Esophagus squamous epithelium (tissue), 5 donors: ENCODE measurements at places on chromosomes 16 and 17.

DNA sequence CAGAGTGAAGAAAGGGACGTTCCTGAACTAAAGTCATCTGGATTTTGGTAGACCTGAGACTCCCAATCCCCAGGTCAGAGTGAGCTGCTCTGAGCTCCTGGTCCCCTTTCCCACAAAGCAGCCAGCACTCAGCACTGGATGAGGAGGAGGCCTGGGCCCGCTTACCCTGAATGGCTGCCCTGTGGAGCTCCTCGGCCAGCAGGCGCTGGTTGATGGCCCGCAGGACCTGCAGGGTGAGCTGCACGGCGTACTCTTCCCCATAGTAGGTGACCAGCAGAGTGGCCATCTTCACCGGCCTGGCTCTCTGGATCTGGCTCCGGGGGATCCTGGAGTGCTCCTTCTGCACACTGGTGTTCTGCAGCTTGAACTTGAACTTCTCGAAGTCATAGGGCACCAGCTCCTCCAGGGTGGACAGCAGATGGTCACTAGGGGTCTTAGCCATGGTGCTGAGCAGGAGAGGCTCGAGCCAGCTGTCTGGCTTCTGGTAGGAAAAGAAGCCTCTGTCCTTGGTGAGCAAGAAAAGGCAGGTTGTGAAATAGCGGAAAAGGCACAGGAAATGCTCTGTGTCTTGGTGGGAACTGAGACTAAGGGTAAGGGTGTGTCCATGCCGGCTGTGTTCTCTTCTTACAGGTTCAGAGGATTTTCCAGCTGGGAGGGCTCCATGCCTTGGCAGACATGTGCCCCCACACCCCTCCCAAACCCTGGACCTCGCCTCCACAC, at the start of gene MEFV:
Gene MEFV, minus strand, starts transcription at position 488 of the 720 bp plus-strand sequence. Its CDS starts 46 bp downstream, at position 442.
- DNase-seq = no peak

DNA sequence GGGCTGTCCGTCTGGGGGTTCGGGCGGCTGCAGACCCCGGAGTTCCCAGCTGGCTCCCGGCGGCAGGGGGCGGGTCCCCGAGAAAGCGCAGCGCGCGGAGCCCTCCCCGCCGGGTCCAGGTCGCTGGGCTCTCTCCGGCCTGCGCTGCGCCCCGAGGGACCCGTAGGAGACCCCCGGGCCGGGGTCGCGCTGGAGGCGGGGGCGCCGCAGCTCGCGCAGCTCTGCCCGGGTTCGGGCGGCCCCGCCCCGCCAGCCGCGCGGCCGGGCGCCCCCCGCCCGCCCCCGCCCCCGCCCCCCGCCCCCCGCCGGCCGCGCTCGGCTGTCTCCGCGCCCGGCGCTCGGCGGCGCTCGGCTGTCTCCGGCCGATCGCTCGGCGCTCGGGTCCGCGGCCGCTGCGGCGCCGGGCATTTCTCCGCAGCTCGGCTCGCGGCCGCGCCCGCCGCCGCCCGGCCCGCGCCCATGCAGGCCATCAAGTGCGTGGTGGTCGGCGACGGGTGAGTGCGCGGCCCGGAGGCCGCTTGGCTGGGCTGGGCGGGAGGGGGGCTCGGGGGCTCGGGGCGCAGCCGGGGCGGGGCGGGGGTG, at the start of gene RAC3:
Gene RAC3, plus strand, starts transcription at position 376 of the 582 bp plus-strand sequence. Its CDS starts 84 bp downstream, at position 460.
- DNase-seq = no peak

- DNase-seq = no peak
Measured at GRCh38 chr17:7404737-7405349, 946 bp upstream of the TMEM256 start.

DNA sequence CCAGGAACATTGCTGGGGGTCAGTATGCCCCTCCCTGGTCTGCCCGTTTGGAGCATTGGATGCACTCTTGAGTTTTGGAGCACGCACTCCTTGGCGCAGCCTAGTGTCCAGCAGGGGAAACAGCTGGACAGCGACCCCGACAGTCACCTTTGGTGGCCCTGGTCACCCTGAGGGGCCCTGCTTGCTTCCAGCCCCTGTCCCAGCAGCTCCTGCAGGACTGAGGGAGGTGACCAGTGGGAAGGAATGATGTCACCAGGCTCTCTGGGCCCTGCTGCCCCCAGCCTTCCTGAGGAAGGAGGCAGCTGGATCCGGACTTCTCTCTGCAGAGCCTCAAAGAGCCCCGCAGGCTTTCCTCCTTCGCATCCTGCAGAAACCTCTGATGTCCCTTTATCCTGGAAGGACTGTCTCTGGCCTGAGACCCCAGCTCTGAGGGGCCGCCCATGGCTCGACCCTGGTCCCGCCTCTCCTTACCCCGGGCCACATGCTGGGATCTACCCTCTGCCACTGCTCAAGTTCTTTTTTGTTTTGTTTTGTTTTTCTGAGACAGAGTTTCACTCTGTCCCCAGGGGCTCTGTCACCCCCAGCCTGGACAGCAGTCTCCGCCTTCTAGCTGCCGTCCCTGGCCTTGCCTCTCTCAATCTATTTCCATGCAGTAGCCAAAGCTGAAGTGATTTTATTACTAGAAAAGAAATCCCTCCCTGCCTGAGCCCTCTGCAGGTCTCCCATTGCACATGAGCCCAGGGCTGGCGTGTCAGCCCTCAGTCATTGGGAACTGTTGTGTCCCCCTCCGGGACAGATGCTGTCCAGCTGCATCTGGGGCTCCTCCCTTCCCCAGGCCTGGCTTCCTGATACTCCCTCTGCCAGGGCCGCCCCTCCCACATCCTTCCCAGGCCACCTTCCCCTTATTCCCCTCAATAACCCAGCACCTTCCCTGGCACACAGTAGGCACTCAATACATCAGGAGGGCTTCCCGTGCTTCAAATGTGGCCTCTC, 11.6 kb downstream of the ZSCAN10 start:
- DNase-seq = no peak

GRCh38 chr17:2967515-2967914, 95.9 kb downstream of the OR1D5 start:
- no peak for DNase-seq

- DNase-seq = no peak
Measured at GRCh38 chr17:31582151-31582907, 190.9 kb downstream of the RAB11FIP4 start.

DNA sequence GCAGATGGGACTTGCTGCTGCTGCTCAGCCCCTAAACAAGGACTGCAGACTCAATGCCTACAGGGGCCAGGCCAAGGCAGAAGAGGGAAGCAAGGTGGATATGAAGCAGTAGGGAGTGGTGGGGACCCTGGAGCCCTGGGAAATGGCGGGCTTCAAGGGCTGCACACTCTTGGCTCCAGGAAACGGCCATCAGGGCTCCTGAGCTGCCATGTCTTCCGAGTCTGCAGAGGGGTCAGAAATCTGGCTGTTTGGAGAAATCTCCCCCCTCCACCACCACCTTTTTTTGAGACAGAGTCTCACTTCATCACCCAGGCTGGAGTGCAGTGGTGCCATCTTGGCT, 169.1 kb downstream of the KATNIP start:
- no peak for DNase-seq

DNA sequence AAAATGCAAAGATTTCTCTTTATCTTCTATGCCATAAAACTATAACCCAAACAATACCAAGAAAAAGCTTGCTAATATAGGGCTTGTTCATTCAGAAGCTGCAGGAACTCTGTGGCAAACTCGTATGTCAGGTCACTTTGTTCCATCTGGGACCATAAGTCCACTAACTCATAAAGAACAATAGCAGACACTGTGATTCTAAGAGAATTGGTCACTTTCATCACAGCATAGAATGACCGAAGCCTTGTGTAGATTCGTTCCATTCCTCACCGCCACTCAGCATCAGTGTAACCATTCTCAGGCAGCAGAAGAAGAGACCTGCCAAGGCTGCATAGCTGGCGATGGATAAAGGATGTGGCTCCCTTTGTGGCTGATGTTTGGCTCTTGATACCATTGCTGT, 30.3 kb upstream of the VAT1L start:
- no peak for DNase-seq

GRCh38 chr17:46199379-46199778, 6.2 kb upstream of the KANSL1 start:
- no peak for DNase-seq

- no peak for DNase-seq
Measured at GRCh38 chr16:9345046-9345445, 253.6 kb downstream of the HAPSTR1 start.

DNA sequence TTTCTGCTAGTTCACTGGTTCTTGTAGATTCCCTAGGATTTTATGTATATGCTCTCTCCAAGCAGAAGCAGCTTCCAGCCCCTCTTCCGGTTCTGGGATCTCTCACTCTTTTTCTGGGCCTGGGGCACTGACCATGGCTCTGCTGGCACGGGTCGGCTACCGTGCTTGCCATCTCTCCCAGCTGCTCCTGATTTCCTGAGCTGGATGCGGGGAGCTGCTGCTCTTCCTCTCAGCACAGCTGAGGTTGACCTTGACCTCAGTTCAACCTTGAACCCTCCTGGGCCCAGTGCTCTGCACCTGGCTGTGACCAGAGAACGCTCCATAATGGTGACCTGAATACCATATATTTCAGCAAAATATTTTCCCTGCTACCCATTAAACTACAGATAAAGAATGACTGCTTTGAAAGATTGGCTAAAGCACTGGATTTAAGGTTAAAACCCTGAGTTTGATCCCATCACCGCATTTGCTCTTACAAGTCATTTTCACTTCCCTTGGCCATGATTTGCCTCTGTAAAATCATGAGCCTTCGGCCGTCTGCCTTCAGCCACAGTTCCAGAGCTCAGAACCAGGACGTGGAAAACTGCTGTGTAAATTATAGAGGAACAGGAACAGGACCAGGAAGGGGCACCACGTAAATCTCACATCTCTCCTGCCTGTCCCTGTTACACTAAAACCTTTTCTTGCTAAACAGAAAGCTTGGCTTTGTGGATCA, 130.8 kb upstream of the CHMP6 start:
- no peak for DNase-seq

DNA sequence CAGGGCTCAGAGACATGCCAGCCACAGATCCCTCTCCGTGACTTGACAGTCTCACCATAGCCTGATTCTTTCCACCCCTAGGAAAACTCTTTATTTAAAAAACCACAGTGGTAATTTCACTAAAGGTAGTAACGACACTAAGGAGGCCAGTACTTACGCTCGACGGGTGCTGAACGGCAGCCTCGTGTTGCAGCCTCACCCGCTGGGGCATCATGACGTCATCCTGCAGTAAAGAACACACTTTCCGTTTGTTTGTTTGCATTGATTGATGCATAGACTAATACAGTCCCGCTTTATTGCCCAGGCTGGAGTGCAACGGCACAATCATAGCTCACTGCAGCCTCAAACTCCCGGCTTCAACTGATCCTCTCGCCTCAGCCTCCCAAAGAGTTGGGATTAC, 65.1 kb upstream of the METRNL start:
- no peak for DNase-seq

DNA sequence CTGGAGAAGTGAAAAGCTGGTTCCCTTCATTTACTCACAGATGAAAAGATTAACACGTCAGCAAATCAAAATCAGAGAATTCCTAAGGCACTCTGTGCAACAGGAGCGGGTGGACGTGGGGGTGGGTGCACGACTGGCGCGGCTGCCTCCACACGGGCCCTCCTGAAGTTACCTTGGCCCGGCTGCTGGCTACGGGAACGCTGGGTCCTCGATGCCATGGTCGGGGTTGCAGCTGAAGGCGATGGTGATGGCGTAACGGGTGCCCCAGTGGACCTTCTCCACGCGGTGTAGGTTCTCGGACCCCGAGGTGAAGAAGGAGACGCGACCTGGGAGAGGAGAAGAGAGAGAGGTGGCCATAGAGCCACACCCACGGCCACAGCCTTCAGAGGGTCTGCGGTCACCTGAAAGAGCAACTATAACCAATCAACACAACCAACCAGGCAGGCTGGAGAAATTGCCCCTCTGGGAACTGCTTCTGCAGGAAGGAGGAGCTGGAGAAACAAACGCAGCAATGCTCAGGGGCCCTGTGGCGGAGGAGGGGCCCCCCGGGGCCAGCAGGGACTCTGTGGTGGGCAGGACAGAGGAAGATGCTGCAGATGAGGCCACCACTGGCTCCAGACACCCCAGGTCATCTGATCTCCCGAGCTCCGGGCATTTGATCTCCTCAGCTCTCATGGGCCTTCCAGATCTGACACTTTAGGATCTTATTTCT, 20.8 kb downstream of the UTS2R start:
- no peak for DNase-seq

DNA sequence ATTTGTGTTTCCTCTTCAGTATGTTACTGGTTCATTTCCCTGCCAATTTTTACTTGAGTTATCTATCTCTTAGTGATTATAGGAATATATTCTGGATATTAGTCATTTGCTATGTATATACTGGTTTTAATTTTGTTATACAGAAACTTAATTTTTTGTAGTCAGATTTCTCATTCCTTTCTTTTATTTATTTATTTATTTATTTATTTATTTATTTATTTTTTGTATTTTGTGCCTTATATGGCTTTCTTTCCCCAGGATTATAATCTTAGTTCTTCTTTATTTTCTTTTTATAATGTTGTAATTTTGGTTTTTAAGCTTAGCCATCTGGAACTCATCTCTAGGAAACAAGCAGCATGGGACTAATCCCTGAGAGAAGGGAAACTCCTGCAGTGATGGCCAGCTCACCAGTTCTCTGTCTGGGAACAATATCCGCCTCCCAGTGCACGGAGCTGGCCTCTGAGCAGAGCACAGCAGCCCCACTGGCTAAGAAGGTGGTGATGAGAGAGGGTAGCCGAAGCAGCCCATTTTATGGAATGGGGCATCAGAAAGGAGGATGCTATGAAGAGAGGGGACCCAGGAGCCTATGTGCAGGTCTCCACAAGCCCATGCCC, 54.5 kb upstream of the ADORA2B start:
- DNase-seq = no peak

- no peak for DNase-seq
Measured at GRCh38 chr16:58415003-58415402, 22.7 kb downstream of the GINS3 start.

- DNase-seq = no peak
Measured at GRCh38 chr17:13135506-13135905, 117.7 kb upstream of the ELAC2 start.

DNA sequence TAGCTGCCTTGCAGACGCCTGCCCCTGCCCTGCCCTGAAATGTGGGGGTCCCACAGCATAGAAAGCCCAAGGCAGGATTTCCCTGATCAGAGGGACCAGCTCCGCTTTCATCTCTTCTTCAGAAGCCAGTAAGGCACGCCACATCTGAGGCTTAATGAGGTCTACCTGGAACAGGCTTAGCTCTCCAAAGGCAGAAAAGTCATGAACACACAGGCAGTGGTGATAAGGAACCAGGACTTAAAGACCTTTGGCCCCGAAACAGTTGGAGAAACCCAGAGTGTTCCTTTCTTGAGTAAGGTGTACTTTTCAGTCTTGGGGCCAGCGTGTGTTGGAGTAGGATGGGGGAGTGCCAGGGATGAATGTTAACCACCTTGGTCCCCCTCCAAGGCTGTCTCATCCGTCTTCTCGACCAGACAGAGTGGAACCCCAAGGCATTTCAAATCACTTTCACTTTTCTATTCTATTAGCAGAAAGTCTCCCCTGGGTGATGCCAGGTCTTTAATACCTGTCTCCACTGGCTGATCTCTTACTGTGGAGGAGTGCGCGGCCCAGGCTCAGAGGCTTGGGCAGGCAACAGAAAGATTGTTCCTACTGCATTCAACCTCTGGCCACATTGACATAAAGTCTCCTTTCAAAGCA, 43.9 kb downstream of the TMEM186 start:
- DNase-seq = no peak
